HS-5 (cell line): ENCODE measurements at places on chromosomes 12 and 14.

DNA sequence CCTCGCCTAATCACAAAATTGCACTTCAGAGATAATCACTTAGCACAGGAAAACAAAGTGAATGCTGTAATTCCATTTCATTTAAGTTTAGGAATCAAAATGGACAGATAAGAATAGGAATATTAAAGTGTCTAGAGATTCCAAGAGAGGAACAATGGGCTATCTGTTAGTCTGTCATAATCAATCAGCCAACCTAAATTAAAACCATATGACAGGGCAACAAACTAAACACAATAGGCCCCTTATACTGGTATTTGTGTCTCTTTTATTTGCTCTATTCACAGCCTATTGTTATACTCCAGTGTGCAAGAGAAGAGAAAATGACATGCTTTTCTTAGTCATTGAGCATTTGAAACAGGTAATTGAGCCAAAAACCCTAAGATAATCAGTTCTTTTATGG lies 259.4 kb downstream of the PRKD1 start:
- DNase-seq, result no peak

- no peak for DNase-seq
Observed at GRCh38 chr12:54162741-54163140, 26.0 kb downstream of the SMUG1 start.

DNA sequence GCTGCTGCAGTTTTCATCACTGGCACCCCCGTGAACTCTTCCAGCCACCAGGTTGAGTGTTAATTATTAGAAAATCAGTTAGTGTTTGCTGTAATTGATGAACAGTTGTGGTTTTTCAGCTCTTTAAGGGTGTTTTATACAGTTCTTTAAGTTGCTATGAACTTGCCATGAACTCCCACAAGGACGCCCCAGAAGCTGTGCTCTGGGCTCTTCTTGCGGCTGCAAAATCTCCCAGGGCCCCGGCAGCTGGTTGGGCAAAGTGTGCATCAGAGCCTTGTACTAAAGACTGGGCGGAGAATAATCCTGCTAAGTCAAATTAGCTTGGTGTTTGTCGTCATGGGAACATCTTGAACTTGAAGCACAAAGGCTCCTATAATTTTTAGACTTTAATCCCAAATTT lies 82.2 kb downstream of the EML1 start:
- DNase-seq, result no peak

DNA sequence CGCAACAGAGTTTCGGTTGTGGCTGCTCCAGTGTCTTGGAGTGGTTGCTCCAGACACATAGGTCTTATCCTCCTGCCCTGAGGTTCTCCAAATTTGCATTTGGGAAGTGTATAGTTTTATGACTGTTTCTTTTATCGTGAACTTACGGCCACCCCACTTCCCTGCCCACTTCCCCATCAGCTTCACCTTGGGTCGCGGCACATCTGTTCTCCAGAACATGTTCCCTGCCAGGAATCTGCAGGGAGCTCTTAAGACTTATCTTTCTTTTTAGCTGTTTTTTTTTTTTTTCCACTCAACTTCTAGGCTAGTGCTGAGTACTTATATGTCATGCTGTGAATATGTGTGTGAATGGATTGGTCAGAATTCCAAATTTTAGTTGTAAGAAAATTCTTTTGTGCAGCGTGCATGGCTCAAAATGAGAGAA lies 75.4 kb downstream of the ETV6 start:
- no peak for DNase-seq

DNA sequence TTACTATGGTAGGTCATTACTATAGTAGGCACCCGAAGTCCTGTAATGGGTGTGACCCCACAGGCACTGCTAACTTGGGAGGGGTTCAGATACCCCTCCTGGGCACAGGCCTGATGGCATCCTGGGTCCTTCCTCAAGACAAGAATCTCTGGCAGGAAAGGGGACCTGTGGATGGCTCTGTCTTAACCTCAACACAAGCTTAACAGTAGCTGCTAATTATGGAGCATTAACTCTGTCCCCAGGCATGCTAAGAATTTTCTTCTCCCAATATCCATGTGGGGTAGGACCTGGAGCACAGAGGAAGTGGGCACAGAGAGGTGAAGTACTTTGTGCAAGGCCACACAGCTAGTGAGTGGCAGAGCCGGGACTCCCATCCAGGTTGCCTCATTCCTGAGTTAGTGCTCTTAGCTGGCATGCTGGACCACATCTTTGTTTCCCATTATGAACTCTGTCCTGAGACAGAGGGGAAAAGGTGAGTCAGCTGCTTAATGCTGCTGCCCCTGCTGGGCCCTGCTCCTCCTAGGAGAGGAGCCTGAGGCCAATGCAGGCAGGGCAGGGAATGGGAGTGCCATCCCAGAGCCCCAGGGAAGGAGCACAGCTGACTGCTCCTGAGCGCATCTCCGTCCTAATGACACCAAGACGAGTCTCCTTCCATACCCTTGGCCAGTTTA lies 32.1 kb downstream of the GALNT16 start:
- no peak for DNase-seq
